ENCODE measurements at places on chromosomes 7 and 10.

DNA sequence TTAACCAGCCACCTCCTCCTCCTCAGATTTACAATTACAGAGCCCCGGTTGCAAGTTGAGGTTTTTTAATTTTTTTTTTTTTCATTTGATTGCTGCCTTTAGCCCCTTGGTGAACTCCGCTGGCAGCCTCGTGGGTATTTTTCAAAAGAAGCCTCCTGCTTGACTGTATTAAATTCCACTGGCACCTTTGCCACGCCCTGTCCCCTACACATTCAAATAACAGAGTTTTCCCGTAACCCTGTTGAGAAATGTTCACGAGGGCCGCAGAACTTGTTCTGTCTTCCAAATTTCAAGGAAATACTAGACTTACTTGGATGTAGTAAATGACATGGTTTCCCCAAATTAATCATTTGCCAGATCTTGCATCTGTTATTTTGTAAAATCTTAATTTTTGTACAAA, 167.0 kb downstream of the ARID5B start:
- DNase-seq = no peak

DNA sequence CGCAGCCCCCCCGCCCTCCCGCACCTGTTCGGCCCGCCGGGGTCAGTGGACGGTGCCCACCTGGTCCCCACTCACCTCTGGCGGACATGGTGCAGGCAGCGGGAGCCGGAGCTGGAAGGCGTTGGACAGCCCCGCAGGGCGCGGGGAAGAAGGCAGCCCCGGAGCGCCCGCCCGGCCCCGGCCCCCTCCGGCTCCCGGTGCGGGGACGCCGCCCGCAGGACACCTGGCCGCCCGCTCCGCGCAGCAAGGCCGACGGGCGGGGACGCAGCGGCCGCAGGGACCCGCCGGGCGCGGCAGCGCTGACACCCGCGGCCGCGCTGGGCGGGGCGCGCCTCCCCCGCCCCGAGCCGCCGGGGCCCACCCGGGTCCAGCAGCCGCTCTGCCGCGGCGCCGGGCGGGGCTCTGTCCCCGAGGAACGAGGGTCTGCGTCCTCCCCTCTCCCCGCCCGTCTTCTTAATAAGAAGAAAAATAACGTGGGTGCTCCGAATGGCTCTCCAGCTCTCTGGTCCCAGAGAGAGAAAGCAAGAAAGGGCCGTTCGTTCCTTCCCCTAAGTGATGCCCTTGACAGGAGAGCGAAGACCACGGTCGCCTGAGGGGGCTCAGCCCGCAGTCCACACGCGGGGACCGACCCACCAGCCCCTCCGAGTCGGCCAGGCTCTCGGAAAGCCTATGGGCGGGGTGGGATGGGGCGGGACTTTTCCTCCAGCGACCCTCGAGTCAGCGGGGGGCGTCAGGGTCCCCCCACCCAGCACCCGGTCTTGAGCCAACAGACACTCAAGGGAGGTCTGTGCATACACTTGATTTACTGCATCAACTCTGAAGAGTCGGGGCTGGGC, 53.4 kb upstream of the FHIP2A start:
- no peak for DNase-seq

- no peak for DNase-seq
Measured at GRCh38 chr7:24368161-24368560, 84.2 kb downstream of the NPY start.

DNA sequence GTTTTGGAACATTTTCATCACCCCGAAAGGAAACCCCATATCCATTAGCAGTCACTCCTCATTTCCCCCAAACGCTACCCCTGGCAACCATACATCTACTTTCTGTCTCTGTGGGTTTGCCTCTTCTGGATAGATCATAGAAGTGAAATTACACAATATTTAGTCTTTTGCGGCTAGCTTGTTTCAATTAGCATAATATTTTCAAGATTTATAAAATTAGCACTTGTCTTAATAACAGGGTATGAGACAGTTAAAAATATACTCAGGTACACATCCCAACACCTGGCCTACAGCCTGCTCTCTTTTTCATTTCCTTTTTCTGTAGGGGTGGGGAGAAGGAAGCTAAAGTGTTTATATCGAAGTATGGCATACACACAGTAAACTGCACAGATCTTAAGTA, 81.4 kb upstream of the LRGUK start:
- DNase-seq = no peak

GRCh38 chr7:86844608-86845007, 200.9 kb downstream of the GRM3 start:
- no peak for DNase-seq

- DNase-seq = no peak
Measured at GRCh38 chr7:88647825-88648224, 111.7 kb upstream of the ZNF804B start.

GRCh38 chr7:128392446-128393327, 17.1 kb downstream of the IMPDH1 start:
- DNase-seq = no peak

DNA sequence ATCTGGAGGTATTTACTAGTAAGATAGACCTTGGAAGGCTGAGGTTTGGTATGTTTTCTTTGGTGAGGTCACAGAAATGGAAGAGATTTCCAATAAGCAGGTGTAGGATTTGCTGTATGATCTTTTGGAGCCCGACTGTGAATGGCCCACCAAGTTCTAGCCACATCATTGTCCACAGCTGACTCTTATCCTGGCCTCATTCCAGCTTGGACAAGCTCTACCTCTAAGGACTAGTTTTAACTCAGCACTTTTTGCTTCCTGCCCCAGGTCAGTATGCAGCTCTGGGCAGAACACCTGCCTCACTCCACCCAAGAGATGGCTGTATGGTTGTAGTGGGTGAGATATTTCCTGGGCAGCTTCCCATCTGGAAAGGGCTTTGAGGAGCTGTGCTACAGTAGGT, 6.1 kb upstream of the CPA4 start:
- DNase-seq = no peak

GRCh38 chr7:50504646-50505546, 54.7 kb upstream of the FIGNL1 start:
- DNase-seq = no peak
